ENCODE measurements at places on chromosomes 5 and 9. TPM values are rescaled to one million over a fixed set of nuclear protein-coding genes. Genes with fewer than 3 reads are reported as not detected.

Gene TAF1L
- total RNA-seq: 0.05 TPM

Gene STING1
- total RNA-seq: 36.3 TPM

Gene GPR150
- total RNA-seq: not detected

Gene ATG10
- 16.4 TPM for total RNA-seq

Gene SLC25A2
- total RNA-seq: not detected

Gene S1PR3
- total RNA-seq: 77.9 TPM

Gene ANKRD55
- not detected for total RNA-seq

Gene HTR4
- 0.27 TPM for total RNA-seq

Gene IRX2
- 2.6 TPM for total RNA-seq
